ENCODE measurements at places on chromosomes 7 and 10.

DNA sequence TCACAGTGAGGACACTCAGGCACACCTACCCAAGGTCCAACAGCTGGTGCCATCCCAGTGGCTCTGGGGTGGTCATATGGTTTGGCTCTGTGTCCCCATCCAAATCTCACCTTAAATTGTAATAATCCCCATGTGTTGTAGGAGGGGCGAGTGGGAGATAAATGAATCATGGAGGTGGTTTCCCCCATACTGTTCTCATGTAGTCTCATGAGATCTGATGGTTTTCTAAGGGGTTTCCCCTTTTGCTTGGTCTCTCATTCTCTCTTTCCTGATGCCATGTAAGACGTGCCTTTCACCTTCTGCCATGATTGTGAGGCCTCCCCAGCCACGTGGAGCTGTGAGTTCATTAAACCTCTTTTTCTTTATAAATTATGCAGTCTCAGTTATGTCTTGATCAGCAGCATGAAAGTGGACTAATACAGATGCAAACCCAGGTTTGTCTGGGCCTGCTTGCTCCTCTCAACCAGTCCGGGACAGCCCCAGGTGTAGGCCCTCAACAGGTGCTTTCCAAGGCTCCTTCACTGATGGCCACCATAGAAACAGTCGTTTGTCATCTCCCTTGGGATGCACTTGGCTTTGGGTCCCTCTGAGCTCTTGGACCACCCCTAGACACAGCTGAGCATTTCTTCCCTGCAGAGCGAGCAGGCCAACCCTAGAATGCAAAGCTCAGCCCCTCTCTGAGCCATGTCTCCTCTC is 101.3 kb upstream of the CTBP2 start:
- no peak for DNase-seq

GRCh38 chr10:30172091-30172490 is 112.7 kb upstream of the JCAD start:
- DNase-seq, result no peak

DNA sequence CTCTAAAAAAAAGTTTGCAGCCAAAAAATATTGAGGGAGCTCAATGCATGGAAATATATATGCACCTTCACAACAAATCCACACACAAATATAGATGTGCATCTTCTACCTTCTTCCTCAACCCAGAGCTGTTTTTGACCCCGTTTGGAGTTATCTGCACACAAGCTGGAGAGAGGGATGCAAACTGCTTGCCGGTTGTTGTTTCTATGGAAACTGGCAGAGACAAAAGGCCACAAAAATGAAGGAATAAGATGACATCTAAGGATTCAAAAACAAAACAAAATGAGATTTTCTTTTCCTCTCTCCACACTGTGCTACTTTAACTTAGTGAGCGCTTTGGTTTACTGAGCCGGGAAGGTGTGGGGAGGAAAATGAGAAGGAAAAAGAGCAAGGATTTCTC is 210.2 kb upstream of the AGK start:
- no peak for DNase-seq

DNA sequence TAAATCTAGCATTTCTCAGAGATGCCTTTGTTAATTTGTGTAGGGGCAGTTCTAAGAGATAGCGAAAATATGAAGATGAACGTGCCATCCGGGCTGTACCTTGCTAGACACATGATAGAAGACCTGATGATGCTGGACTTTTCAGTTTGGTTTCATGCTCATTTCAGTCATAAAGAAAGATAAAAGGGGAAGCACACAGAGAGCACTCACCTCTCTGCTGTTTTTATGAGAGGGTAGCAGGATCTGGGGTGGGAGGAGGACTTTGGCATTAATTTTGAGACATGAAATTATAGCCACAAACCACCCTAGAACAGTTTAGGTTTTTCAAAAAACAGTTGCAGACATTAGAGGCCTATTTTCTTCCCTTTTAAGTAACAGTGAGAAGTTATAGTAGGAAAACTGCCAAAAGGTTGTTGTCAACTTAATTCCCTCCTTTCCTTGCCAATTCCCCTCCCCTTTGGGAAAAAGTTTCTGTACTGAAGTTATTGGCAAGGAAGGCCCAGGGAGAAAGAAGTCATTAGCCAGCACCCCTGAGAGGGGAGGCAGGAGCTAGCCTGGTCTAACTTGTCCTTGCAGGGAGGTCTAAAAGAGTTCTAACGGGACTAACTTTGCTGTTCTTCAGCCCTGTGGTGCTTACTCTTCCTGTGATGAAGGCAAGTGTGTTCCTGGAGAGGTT is 2.6 kb downstream of the ST7 start:
- no peak for DNase-seq

- no peak for DNase-seq
Observed at GRCh38 chr10:484925-485661, 204.4 kb downstream of the DIP2C start.

DNA sequence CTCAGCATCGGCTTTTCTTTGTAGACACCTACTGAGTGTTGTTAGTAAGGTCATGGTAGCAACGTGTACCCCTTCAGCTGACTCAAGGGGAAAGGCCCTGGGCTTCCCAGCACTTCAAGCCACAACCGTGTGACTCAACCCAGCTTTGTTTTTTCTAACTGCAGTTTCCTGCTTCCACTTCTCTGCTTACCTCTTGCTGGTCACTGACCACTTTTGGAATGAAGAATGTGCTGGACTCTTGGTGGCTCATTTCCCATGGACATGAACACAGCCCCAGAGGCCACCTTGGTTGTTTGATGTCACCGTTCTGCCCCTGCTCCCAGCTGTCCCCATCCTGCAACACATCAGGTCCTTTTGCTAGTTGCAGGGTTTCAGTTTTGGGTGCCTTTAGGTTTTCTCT is 69.5 kb upstream of the ZNF438 start:
- peak; percentile 96 for DNase-seq

DNA sequence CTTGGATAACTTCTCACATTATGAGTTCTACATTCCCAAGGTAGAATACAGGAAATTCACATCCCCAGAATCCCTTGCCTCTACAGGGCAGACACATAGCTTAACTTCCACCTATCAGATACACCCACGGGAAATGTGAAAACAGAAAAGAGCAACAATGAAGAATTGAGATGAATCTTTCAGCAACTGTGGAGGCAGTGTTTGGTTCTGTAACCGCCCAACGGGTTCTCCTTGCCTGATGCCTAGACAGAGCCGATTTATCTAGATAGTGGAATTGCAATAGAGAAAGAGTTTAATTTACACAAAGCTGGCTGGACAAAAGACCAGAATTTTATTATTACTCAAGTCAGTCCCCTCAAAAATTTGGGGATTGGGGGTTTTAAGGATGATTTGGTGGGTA is 138.8 kb downstream of the MTPAP start:
- no peak for DNase-seq

GRCh38 chr7:122299624-122300210 is 4.8 kb downstream of the FEZF1 start:
- DNase-seq, result no peak

- DNase-seq, result no peak
Observed at GRCh38 chr7:66043681-66044497, 31.7 kb upstream of the ASL start.

- DNase-seq, result no peak
Observed at GRCh38 chr7:111238886-111239285, 148.0 kb downstream of the LRRN3 start.

DNA sequence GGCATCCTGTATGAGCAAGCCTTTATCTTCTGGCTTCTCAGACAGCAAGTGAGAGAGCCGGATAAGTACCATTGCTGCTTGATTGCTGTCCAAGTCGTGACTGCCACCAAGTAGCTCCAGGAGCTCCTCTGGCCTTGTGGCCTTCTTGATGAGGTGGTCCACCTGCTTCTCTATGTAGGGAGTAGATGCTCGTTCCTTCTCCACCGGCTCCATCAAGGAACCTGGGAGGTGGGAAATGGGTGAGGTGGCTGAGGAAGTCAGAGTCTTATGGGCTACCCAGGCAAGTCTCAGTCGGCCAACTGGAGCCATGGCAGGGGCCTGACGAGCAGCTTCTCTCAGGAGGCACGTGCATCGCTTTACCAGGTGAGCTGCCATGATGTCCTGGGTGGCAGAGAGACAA is 2.6 kb downstream of the TBRG4 start:
- DNase-seq, result no peak

GRCh38 chr10:47356708-47357107 is 8.5 kb downstream of the RBP3 start:
- no peak for DNase-seq

DNA sequence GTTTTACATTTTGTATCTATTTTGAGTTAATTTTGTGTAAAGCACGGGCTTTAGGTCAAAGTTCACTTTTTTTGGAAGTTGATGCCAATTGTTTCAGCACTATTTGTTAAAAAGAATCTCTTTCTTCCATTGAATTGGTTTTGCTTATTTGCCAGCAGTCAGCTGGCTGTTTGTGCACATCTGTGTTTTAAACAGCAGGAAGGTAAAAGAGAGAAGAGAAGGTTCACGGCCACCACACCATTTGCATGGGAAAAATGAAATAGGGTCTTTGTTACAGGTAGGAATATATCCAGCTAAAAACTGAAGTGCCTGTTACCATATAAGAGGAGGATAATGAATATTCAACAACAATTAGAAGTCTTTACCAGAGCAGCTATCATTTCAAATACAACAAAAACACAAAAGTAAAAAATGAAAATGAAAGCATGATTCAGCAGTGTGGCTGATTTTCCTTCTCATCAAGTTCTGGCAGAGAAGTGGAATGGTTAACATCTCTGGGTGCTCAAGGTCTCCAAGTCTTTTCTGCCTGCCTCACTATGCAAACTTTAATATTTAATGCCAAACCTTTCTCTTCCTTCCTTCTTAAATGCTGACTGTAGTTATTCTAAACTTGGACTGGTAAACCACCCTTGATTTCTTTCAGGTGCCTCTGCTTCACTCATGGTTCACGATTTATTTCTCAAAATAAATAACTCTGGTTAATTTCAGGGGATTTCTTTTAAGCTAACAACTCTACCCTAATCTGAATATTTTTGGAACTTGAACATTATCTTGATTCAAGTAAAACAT is 841.5 kb downstream of the GRM8 start:
- no peak for DNase-seq

GRCh38 chr7:28626624-28627262 is 214.4 kb downstream of the CREB5 start:
- no peak for DNase-seq

DNA sequence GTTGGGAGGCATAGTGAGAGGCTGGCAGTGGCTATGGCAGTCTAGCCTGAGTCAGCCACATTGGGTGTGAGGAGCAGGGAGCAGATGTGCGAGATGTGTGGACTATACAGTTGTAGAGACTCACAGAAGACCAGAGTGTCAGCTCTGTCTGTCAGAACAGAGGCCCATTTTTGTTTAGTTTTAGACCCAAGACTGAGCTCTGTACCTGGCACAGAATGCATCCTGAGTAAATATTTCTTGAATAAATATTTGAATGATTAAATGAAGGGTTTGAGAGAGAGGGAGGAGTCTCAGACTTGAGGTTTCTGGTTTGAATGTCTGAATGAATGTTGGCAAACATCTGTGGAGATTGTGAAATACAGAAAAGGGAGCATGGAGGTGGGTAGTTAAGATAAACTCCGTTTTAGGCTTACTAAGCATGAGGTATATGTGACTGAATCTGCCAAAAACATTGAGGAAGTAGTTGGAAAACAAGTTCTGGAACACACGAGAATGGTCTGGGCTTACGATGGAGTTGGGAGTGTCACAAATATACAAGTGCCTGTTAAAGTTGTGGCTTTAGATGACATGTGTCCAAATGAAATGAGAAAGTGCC is 3.6 kb downstream of the SEC23IP start:
- DNase-seq, result no peak

- DNase-seq, result no peak
Observed at GRCh38 chr10:47173929-47174442, 126.0 kb upstream of the GDF10 start.

- no peak for DNase-seq
Observed at GRCh38 chr7:135200821-135201331, 10.4 kb downstream of the WDR91 start.

DNA sequence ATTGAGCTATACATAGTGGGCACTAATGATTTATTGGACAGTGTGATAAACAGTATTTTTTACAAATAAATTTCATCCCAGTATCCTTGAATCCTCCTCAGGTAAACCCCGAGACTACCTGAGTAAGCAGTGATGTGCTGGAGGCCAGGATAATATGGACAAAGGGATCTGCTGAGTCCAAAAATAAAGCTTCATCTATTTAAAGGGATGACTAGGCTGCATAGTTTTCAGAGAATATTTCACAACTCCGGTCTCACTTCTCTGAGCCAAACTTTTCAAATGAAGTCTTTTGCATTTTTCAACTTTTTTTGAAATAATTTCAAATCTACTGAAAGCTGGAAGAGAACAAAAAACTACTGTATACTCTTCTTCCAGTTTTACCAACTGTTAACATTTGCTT is 2.5 kb downstream of the ACTR3B start:
- DNase-seq, result no peak

DNA sequence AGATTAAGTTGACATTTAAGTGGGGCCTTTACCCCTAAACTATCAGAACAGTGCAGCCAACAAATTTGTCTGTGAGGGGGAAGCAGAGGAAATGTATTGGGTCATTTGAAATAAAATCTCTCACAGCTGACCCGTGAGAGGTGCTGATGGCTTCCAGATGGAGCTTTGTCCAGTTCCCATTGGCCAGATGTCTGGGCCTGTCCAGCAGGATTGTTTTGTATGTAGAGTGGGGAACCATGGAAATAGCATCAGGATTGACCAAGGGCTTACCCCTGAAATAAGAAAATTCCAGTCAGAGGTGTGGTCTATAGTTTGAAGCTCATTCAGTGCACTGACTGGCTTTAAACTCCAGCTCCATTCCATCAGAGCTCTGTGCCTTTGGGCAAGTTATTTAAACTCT is 50.6 kb downstream of the INHBA start:
- no peak for DNase-seq

DNA sequence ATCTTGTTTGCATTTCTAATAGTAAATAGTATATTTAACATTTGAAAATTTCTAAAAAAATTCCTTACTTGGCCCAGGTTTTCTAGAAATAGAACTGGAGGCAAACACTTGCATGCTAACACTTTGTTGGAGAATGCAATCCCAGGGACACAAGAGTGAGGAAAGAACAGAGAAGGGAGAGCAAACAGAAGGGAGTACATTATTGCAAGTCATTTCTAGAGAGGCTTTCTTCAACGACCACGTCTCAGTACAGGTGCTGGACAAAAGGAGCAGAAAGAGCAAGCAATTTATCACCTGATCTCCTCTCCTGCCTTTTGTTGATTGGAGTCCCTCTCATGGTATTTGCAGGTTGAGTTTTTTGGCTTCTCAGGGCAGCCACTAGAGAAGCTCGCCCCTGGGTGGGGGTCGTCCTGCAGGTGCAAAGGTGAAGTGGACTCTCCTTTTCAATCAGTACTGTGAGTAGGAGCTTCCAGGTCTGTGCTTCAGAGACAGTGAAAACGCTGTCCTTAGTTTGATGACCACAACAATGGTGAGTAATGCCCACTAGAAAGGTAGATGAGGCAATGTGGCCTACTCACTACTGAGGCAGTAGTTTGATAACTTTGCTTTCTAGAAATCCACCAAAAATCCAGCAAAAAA is 5.2 kb downstream of the CPED1 start:
- no peak for DNase-seq

GRCh38 chr7:47419471-47419870 is 162.4 kb downstream of the TNS3 start:
- no peak for DNase-seq

All from epithelial cell of proximal tubule (primary cell).